ENCODE measurements at places on chromosomes 2 and 18. TPM values are rescaled to one million over a fixed set of nuclear protein-coding genes. Genes with fewer than 3 reads are reported as not detected.

TTC21B gene
- 13.9 TPM for total RNA-seq

UGT1A6 gene
- total RNA-seq: not detected

INHA gene
- not detected for total RNA-seq

ATIC gene
- total RNA-seq: 289 TPM

CDCA7 gene
- 36.9 TPM for total RNA-seq

REG3A gene
- not detected for total RNA-seq

GRCh38 chr2:188282907-188283306 is 8.8 kb upstream of the GULP1 start:
- DNase-seq: no peak

DNA sequence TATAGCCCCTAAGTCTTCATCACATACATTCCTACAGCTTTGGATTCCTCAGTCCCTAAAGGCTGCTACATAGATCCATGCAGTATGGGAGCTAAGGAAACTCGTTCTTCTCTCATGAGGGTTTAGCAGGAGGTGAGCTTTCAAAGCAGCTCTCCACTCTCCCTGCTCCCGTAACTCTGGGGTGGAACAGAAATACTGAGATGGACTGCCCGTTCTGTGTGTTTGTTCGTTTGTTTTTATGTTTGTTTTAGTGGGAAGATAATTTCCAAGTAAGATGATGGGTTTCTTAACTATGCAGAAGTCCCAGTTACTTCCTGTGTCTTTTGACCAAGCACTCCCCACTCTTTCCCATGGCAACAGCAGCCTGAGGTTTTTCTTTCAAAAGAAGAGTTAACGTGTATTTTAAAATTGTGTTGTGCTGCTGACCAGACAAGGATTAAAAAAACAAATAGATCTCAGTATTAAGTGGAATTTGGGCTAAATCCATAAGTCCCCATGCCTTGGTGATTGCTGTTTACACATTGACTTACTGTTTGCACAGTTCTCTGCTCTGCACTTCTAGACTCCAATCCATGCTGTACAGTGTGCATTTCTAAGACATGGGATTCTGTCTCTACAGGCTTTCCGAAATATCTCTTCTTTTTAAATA is 156.4 kb upstream of the SH3BP4 start:
- DNase-seq: no peak

DNA sequence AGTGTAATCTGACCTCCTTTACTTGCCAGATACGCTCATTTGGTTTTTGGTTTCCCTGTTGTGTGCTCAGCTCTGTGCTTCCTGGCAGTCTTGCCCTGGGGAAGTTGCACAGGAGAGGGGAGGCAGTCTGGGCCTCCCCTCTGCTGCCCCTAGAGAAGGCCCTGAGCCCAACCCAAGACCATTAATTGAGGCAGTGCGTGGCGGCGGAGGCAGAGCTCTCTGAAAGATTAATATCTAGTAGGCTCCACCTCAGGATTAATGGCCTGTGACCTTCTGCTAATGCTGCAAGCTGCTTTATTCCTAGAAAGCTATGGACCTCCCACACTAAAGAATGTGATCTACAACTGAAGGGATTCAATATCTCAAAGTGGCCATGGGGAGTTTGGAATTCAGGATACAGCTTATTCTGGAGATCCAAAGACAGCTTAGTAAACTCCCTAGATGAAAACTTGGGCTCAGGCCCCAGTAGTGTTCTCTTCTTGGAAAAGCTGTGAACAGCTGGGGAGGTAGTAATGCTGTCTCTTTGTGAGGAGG is 41.4 kb upstream of the MAPRE2 start:
- DNase-seq: no peak

DNA sequence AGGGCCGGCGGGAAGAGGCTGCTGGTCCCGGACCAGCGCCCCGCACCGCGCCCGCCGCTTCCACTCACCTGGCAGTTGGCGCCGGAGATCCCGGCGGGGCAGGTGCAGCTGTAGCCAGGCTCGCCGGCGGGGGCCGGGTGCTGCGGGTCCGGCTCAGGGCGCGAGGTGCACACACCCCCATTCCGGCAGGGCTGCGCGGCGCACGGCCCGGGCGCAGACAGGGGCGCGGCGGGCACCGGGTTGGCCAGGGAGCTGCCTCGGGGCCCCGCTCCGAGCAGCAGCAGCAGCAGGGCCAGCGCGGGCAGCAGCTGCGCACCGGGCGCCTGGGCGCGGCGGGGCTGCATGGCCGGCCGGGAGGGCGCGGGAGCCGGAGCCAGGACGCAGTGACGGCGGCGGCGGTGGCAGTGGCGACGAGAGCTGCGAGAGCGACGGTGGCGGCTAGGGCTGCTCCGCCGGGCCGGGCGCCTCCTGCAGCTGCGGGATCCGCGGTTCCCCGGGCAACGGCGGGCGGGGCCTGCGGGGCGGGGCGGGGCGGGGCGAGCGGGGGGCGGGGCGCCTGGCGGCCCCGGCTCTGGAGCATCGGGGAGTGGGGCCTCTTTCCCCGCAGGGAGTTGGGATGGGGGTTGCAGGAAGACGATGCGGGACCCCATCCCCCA is at the start of gene DNER:
TSS of gene DNER (minus strand) at position 476 of the 656 bp plus-strand sequence. CDS start at position 344, 132 bp downstream.
- DNase-seq: peak; percentile 6

DNA sequence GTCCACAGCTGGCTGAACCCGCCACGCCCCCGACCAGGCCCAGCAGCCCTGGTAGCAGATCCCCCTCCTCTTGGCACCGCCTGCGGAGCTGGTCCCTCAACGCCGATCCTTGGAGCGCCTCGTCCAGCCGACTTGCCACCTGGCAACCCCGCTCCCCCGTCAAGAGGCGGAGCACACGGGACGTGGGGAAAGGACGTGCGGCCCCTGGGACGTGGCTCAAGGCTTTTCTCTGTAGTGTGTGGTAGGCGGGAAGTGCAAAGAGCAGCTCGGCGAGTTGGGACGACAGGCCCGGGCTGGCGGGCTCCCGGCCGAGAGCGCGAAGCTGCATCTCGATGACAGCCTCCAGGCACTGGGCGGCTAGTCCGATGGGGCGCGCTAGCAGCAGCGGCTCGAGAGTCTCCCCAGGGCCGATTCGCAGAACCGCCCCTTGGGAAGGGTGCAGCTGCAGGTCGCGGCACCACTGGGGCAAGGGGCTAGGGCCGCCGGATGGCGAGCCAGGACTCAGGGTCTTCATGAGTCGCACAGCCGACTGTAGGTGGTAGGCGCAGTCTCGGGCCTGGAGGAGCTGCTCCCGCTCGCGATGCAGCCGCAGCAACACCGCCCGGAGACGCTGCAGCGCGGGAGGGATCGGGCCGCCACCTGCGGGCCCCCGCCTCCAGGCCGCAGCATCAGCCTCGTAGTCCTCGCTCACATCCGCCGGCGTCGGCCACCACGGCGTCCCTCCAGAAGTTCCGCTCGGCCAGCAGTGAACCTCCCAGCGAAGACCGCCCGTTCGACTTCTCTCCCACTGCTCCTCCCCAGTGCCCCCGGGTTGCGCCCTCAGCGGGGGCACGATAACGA is 617 bp downstream of the CCDC142 start:
- no peak for DNase-seq

DNA sequence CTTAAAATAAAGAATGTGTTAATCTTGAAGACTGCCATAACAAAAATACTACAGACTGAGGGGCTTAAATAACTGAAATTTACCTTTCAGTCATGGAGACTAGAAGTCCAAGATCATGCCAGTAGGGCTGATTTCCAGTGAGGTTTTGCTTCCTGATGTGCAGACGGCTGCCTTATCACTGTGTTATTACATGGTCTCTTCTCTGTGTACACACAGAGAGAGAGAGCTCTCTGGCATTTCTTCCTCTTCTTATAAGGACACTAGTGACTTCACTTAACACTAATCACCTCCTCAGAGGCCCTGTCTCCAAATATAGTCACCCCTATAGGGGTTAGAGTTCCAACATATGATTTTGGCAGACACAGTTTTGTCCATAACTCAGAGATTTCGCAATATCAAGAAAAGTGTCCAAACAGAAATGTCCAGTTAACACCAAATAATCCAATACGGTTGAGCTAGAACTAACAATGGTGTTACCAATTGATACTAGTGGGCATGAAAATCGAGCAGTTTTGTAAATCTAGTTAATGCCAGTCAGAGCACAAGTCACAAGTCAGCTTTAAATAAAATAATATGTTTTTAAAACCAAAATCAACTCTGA is 399.8 kb downstream of the ADCYAP1 start:
- DNase-seq: no peak

GRCh38 chr2:830419-831224 is 120.0 kb upstream of the SNTG2 start:
- no peak for DNase-seq

GRCh38 chr18:68555879-68556301 is 159.0 kb downstream of the TMX3 start:
- DNase-seq: no peak

DNA sequence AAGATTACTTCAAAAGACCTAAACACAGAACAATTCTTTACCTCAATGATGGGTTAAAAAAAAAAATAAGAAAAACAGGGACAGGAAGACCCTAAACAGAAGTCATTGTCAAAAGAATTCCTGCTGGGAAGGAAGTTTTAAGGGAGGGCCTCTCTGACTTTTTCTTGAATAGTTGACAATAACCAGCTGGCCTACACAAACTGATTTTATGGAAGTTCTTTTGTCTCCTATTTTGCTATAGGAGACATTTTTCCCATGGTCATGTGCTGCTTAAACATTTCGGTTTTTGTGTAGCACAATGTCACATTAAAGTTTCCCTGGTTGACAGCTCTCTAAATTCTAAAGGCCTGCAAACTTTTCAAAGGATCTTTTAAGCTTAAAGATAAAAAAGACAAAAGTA is 55.3 kb downstream of the RFTN2 start:
- no peak for DNase-seq

DNA sequence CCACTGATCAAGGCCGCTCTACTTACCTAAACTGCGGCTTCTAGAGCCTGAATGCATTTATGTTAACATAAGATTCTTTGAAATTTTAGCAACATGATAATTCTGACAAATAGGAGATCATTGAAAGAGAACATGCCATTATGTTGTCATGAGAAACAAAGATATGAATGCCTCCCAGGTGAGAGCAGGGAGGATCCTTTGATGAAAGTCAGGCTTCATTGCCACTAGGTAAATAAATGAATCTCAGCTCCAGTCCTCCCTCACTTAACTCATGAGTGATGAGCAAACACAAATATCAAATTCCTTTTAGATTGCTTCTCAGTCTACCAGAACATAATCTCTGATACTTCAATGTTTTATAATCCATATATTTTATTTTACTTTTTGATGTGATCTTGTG is 463.2 kb upstream of the CDH7 start:
- DNase-seq: no peak

DNA sequence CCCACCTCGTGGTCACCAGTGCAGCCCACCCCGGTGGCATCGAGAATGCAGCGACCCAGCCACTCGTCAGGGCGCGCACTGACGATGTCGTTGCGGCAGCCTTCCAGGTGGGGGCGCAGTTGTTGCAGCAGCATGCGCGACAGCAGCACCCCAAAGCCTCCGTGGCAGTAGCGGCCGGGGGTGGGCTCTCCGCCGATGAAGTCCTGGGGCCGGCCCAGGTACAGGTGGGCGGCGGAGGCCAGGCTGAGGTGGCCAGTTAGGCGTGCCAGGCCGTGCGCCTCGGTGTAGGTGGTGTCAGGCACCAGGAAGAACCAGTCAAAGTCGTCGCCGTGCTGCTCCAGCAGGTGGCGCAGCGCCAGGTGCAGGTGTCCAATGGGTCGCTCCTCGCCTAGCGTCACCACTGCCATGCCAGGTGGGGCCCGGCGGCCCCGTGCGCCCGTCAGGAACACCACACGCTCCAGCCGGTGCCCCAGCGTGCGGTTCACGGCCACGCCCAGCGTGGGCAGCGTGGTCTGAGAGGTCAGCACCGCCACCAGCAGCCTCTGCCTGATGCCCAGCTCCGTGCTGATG is 1.9 kb downstream of the CHPF start:
- DNase-seq: peak; percentile 84

- no peak for DNase-seq
These were observed 70.6 kb downstream of the DAW1 start for GRCh38 chr2:227942021-227942420.

DNA sequence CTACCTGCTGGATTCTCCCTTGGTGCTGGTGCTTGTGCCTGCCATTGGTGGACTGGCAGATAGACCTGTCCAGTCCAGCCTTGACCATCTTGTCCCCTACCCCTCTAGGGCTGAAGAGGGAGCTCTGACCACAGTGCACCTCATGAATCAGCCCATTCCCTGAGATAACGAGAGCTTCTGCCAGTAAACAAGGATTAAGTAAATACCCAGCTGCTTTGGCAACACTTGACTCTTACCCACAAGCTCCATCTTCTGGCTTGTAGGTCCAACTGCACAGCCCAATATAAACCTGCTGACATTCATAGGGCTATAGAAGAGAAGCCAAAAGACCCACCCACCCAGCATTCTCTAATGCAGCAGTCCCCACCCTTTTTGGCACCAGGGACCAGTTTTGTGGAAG is 186.4 kb downstream of the PIK3C3 start:
- DNase-seq: no peak

DNA sequence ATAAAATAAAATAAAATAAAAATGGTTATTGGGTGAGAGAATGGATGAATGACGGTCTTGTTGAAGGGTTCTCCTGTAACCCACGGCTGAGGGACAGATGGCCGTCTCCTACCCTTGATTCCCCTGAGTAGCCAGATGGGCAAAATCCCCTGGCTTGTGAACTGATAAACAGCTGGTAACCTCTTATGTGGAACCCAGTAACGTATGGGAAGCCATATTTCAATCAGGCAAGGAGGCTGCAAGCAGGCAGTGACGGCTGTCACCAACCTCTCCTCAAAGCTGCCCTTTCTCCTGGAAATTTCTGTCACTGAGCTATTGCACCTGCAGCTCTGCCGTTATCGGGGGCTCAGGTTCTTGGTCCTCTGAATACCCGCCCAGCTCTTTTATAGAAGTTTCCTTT is 165.3 kb upstream of the SMAD2 start:
- no peak for DNase-seq

GRCh38 chr2:180709392-180710145 is 270.8 kb upstream of the UBE2E3 start:
- DNase-seq: no peak

- no peak for DNase-seq
These were observed 178.9 kb downstream of the TMEM182 start for GRCh38 chr2:102940684-102941083.

- no peak for DNase-seq
These were observed 4.1 kb upstream of the CRACDL start for GRCh38 chr2:98940102-98940501.

All from activated T-cell treated with anti-CD3 and anti-CD28 coated beads, Interleukin-2, amount 50 U/mL, for 4 hours (primary cell).